Activated naive CD4-positive, alpha-beta T cell treated with anti-CD3 and anti-CD28 coated beads for 36 hours (primary cell): ENCODE measurements at places on chromosomes 4 and X. TPM values are rescaled to one million over a fixed set of nuclear protein-coding genes. Genes with fewer than 3 reads are reported as not detected.

KIAA0232 gene
- total RNA-seq, result 14.4 TPM

LIMCH1 gene
- not detected for total RNA-seq

PDZD4 gene
- 1.0 TPM for total RNA-seq

GSX2 gene
- total RNA-seq, result not detected

SPANXA1 gene
- not detected for total RNA-seq

DOK7 gene
- total RNA-seq, result not detected

BEX2 gene
- total RNA-seq, result 18.9 TPM

ANKRD37 gene
- 13.6 TPM for total RNA-seq

DNA sequence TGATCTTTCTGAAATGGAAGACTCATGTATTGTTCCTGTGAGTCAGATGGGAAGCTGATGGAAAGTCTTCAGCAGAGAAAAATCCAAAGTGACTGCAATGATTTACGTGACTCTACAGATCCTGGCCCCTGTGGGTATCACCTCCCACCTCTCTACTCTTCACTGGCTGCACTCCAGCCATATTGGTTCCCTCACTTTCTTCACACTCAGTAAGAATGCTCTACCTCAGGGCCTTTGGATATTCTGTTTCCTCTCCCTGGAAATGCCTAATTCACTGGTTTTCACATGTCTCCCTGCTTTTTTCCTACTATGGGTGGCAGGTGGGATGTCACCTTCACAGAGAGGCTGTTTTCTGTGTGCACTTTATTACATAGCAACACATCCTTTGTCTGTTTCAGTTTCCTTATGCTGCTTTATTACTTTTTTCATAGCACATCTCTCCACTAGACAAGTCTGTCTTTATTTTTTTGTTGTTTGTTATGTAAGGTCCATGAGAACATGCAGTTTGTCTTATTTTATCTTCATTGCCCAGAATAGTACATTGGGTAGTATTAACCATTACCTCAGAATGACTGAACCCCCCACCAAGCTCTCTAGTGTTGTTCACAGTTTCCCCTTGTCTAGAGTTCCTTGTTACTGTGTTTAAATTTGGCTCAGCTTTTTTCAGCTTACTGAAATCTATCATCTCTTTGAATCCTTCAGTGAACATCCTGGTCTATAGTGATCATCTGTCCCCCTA is 57.6 kb upstream of the CLNK start:
- DNase-seq, result no peak

DNA sequence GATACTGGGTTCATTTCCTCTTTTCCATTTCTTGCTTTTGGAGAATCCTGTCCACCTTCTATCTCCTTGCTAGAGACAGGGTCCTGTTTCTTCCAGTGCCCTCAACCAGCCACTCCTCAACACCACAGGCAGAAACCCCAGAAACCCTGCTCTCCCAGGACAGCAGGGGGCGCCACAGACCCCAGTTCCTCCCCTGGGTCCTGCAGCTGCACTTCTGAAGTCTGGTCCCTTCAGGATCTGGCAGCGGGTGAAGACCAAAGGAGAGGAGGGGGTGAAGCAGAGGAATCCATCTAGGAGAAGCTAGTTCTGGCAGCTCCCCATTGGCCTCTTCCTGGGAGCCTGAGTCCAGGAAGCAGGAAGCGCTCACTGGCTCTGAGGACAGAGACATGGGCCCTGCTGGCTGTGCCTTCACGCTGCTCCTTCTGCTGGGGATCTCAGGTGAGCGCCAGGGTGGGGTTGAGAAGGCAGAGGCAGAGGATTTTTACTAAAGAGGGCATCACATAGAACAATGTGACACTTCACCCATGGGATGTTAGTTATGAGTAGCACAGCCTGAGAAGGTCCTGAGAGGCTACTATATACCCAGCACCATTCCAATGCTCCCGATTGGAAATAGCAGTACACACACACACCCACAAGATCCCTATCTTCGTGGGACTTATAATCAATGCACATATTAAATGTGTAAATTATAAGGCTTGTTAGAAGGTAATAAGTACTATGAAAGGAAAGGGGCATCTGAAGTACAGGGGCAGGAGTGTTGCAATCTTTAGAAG is at the start of gene PRSS48:
PRSS48 (plus strand) TSS at position 375 of the 776 bp plus-strand sequence; CDS start at position 387, 12 bp downstream.
- DNase-seq, result peak; percentile 73

DNA sequence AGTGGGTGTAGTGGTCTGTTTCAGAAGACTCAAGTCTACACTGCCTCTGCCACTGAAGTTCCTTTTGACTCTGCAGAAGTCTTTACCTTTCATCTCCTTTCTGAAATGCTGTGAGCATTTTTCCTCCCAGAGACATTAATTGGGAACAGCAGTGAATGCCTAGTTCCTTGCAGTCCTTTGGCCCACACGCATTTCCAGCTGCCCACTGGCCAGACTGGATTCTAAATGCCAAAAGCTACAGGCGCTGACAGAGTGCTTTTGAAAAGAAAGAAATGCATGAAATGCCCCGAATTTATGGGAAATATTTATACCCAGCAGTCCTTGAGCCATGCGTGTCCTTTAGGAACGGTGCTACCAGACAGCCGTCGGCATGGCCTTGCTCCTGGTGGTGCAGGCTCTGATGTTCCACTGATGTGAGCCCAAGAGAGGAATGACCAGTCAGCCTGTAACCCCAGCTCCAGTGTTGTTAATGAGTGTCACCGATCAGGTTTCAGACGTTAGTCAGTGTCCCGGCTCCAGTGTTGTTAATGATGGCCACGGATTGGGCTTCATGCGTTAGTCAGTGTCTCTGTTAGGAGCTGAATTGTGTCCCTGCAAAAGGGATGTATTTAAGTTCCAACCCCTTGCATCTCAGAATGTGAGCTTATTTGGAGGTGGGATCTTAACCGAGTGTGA is 132.6 kb downstream of the TBL1X start:
- DNase-seq, result no peak

- DNase-seq, result peak; percentile 19
Measured at GRCh38 chr4:141702472-141703182, 66.2 kb downstream of the IL15 start.

DNA sequence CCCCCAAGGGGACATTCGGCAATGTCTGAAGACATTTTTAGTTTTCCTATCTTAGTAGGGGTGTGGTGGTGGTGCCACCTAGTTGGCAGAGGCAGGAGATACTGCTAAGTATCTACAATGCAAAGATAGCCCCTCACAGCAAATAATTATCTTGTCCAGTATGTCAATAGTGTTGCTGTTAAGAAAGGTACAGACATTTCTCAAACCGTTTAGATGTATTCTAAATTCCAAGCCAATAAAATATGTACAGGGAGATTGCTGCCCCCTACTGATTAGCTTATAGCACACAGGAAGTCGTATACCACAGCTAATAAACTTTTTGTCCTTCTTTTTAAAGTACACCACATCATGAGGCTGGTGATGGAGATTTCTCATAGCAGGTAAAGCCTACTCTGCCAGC is 260.5 kb downstream of the TMA16 start:
- DNase-seq, result no peak

DNA sequence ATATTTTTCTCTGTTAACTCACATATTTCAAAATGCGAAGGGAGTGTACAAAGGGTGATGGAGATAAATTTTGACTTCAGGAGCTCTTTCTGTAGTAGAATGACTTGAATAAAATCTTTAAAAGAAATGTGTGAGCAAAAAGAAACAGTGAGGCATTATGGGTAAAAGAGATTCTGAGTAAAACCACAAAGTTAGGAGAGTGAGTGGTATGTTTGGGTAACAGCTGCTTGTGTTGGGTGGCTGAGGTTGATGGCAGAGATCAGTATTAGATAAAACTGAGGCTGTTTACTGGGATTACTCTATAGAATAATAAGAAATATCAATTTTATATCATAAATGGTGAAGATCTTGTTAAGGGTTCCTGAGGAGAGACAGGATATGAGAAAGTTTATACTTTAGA is 434.2 kb upstream of the AMOT start:
- no peak for DNase-seq

DNA sequence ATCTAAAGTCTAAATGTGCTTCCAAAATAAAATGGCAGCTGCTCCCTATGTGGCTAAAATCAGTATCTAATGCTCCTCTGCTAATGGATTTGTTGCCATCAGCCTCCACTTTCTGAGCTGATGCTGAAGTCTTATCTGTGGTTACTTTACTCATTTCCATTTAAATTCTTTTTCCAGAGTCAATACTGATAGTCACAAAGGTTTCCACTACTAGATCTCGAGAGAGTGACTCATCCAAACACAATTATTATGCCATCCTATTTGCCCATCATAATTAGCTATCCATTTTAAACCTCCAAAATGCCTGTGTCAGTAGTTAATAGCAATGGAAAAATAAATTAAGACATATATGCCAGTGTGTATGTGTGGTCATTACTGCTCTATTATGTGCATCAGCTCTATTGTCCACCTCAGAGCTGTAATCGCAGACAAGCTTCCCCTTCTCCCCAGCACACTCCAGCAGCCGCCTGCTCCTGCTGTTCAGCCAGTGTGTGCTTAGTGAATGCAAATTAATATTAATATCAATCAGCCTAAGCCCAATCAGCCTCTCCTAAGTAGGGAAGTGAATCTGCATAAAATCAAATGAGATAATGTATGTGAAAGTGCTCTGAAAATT is 199.8 kb upstream of the ZIC3 start:
- no peak for DNase-seq

- peak; percentile 9 for DNase-seq
Measured at GRCh38 chrX:83469551-83469950, 38.5 kb upstream of the POU3F4 start.

DNA sequence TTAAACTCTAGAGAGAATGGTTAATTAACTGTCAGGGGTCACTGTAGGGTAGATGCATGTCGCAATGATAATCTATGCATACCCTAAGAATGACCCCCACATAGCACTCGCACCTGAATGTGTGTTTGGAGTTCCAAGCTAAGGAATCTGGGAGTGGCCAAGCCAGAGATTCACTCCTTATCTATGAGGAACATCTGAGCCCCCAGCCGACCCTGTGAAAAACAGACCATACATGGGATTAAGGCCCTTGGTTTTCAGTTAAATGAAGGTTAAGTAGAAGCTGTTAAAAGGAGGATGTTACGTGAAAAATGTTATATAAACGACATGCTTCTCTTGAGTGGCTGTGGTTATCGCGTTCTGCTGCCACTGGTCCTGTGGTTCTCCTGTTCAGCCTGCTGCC is 147.2 kb downstream of the RELL1 start:
- DNase-seq, result no peak

DNA sequence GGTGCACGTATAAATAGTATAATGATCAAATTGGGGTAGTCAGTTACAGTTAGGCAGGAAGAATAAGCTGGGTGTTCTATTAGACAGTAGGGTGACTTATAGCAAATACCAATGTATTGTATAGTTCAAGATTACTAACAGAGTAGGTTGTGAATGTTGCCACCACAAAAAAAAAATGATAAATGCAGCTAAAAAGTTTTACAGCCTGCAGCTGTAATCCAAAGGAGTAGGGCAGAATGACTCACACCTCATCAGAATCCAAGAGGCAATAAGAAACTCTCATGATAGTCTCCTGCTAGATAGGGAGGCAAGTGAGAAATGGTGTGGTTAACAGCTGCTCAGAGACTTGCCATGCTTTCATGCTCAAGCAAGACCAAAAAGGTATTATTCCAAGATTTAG is 19.6 kb upstream of the TCEAL4 start:
- no peak for DNase-seq

GRCh38 chr4:1770791-1771231 is 22.3 kb upstream of the FGFR3 start:
- DNase-seq, result no peak

- DNase-seq, result no peak
Measured at GRCh38 chrX:152905081-152905420, 7.2 kb downstream of the ZNF185 start.

GRCh38 chrX:57380026-57380796 is 93.7 kb downstream of the FAAH2 start:
- no peak for DNase-seq

DNA sequence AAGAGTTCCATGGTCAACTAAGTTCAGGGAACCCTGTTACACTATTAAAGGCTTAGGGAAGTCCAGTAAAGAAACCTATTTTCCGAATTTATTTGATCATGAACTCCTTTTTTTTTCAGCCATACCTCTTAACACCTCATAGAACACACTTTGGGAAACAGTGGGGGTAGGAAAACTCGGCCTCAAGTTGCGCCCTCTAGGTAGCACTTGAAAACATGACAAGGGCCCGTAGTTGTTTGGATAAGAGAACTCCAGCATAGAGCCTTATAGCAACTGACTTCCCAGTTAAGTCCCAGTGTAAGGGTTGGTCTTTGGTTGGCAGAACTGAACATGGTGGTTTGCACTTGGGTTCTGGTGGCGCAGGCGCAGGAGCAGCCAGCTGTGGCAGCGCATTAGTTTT is 14.4 kb downstream of the OGT start:
- no peak for DNase-seq

- DNase-seq, result no peak
Measured at GRCh38 chrX:68685685-68686084, 38.2 kb downstream of the STARD8 start.

- DNase-seq, result no peak
Measured at GRCh38 chr4:148881860-148882643, 439.8 kb upstream of the NR3C2 start.

- DNase-seq, result peak; percentile 92
Measured at GRCh38 chr4:108030332-108030731, 40.6 kb downstream of the HADH start.

DNA sequence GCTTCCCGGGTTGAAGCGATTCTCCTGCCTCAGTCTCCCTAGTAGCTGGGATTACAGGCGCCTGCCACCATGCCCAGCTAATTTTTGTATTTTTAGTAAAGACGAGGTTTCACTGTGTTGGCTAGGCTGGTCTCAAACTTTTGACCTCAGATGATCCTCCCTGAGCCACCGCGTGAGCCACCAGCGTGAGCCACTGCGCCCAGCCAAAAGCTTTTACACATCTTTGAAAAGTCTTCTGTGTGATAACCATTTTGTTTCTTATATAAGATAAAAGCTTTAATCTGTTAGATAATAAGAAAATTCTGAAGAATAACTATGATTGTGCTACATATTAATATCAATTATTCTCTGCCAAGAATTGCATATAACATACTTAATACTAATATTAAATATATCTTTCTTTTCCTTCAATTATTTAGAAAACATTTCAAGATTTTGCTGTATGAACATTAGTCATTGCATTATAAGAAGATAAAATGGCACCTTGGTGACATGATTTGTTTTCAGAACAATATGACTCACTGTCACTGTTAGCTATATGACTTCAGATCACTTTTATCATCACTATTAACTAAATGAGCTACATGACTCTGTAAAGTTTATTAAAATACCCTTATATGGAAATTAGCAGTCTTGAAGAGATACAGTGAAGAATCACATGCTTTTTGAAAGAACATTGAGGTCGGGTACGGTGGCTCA is 33.4 kb downstream of the RUFY3 start:
- no peak for DNase-seq

GRCh38 chr4:2141022-2141761 is 82.1 kb downstream of the NAT8L start:
- no peak for DNase-seq

- no peak for DNase-seq
Measured at GRCh38 chrX:94053575-94053974, 379.6 kb downstream of the FAM133A start.

GRCh38 chr4:73343432-73343831 is 60.7 kb upstream of the ALB start:
- DNase-seq, result no peak

GRCh38 chrX:30874851-30875250 is 14.2 kb downstream of the TAB3 start:
- DNase-seq, result no peak

GRCh38 chr4:98433691-98434090 is 172.5 kb downstream of the RAP1GDS1 start:
- no peak for DNase-seq
